Epithelial cell of prostate (primary cell): ENCODE measurements at places on chromosomes 4 and X.

GRCh38 chr4:145507636-145508035 lies 26.0 kb downstream of the SMAD1 start:
- peak; percentile 78 for DNase-seq

GRCh38 chr4:113815826-113816225 lies 54.3 kb upstream of the CAMK2D start:
- DNase-seq = no peak

DNA sequence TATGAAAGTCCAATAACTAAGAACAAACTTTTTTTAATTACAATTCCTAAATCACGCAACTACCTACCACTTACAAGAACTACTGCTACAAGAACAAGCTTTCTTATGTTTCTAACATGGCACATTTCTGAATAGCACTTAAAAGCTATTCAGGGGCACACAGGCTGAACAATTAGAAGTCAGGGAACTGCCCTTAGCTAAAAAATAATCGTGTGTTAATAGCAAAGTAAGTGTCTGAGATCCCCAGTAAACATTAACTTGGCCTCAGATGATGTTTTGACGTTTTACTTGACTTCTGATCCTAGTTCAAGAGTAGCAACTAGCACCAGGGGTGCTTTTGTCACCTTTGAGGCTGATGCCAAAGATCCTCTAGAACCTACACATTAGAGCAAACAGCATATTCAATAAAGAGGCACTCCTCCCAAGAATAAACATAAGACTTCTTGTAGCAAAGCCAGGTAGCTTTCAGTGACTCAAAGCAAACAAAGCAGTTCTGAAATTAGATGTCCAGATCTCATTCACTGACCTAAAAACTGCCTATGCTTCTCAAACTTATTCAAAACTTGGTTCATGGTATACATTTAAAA lies 16.2 kb downstream of the SPOCK3 start:
- DNase-seq = no peak

DNA sequence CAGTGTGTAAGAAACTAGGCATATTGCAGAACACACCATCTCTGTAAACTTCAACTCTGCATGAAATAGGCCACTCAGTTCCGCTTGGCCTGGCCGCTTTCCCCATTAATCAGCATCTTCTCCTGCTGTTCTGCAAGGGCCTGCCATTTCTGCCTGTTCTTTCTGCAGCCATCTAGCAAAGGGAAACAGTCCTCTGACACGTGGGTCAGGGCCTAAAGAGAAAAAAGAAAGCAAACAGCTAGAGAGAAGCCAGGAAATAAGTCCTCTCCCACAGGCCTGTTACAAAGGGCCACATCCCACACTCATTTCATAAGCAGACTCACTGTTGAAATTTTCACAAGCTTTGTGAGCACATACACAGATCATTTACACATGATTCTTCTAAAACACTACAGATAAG lies 130.1 kb downstream of the PDE5A start:
- no peak for DNase-seq

DNA sequence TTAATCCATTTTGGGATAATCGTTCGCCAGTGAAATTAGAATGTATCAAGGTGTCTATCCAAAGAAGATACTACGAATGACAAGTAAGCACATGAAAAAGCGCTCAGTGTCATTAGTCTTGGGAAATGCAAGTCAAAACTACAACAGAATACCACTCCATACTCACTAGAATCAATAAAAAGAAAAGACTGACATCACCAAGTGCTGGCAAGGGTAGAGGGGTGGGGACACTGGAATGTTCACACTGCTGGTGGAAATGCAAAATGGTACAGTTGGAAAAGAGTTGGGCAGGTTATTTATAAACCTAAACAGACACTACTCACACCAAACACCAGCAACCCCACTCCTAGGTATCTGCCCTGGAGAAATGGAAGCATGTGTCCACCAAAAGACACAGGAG lies 11.2 kb downstream of the WDR1 start:
- DNase-seq = no peak

DNA sequence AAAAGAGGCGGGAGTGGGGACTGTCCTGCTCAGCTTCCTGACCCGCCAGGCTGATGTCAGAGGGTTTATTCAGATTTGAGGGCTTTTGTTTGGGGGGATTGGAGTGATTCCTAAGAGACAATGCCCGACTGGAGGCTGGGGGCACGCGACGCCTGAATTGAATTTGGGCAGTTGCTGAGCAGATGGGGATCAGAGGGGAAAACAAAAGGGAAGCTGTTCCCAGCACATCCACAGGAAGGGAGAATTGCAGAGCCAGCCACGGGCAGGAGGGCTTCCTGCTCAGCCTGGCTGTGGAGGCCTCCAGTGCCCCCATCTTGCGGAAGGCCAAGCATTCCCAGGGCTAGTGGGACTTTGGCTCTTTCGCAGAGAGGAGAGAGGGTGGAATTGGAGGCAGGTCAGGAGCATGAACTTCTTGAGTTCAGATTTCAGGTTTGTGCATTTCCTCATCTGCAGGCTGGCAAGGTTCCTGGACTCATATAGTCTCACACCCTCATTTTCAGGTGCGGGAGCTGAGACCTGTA lies 162.8 kb downstream of the NHS start:
- DNase-seq = no peak

DNA sequence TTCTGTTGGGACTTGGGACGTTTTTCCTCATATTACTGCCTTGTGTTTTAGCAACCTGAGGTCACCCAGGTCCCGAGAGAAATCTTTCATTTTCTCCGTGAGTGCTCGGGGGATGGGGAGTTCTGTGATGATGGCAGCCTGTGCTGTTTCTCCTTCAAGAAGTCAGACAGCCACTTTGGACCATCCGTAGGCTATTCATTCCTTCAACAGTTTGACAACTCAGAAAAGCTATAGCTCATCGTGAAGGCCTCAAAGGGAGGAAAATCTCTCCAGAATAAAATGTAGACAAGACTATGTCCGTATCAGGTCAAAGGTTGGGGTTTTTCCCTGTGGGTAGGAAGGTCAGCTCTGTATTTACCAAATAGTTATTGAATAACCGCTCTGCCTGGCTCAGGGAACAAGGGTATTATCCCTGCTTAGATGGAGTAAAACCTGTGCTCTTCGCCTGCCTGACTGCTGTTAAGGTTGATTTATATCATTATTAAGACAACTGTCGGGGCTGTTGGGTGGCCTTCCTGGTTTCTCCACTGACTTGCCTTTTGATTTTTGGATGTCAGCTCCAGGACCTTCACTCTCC lies 36.6 kb downstream of the FAM114A1 start:
- no peak for DNase-seq

DNA sequence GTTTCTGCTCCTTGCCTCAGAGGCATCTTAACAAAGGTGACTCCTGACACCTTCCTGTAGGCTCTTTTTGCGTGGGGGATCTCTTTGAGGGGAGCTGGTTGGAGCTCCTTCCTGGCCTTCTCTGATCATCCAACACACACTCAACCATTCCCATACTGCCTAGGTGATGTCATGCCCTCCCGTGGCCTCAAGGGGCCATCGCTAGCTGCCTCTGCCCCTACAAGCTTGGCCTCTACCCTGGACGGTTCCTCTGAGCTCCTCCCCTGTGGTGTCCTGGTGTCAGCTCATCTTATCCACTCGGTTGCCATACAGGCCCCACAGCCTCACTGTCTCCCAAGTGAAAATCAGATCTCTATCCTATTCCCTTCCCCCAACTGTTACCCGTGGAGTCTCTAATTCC lies 13.7 kb upstream of the ZNF185 start:
- no peak for DNase-seq

GRCh38 chr4:71260544-71260943 lies 78.3 kb upstream of the SLC4A4 start:
- no peak for DNase-seq

GRCh38 chrX:101220662-101221260 lies 1.2 kb downstream of the DRP2 start:
- DNase-seq = no peak
